ENCODE measurements at places on chromosomes 3 and 15. TPM values are rescaled to one million over a fixed set of nuclear protein-coding genes. Genes with fewer than 3 reads are reported as not detected.

GRCh38 chr3:2153547-2153946, 54.9 kb downstream of the CNTN4 start:
- no peaks in the 10 kb centered on the region for H3K27me3 ChIP-seq
- H3K27ac ChIP-seq: no peak overlapping the region
- DNase-seq: no peak
- no peak overlapping the region for H3K4me3 ChIP-seq

DNA sequence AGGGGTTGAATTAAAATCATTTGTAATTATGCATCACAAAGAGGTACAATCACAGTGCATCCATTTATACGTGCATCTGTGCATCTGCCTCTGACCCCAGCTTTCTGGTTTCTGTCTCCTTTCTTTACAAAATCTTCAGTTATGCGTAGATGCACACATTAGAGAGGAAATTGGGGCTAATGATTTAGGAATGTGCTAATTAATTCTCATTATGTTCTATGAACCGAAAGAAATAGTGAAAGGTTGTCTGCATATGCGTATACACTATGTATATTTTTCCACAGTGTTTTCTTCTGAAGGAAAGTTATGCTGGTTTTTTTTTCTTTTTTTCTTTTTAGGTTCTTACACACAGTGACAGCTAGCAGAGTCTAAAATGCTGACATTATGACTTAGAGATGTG, 71.6 kb downstream of the SAMMSON start:
- H3K36me3 ChIP-seq: no peaks in the 10 kb centered on the region
- no peak overlapping the region for H3K4me3 ChIP-seq
- no peaks in the 10 kb centered on the region for H3K4me1 ChIP-seq
- no peak overlapping the region for H3K27ac ChIP-seq
- peaks cover 37% of the 10 kb centered on the region for H3K27me3 ChIP-seq

DNA sequence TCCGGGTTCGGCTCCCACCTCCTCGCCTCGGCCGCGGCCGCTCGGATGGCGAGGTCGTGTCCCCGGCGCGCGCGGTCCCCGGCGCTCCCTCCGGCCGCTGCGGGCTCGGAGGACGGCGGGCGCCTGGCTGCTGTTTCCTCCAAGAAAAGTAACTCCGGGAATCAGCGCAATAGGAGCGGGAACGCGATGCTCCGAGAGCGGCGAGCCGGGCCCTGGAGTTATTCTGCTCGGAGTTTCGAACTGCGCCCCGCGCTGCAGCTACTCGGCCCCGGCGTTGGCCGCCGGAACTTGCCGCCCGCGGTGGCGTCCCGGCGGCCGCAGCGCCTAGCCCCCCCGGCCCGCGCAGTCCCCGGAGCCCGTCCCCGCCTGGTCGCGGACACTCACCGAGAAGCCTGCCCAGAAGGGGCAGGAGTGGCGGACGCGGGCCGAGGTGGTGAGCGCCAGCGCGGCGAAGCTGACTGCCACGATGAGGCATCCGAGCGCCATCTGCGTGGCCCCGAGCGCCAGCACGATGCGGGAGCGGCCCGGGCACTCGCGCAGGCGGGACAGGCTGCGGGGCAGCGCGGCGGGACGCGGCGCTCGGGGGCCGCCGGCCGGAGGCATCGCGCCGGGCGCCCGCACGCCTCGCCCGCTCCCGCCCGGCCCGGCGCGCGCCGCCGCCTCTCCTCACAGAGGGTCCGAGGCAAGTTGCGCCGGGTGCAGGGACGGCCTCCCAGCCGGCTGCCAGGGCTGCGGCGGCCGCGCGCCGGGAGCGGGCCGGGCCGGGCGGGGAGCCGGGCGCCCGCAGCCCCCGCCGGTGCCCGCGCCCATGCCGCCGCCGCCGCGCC, 251.9 kb downstream of the TJP1 start:
- H3K27me3 ChIP-seq: peaks cover 58% of the 10 kb centered on the region
- H3K36me3 ChIP-seq: no peaks in the 10 kb centered on the region
- DNase-seq: no peak
- H3K4me1 ChIP-seq: no peaks in the 10 kb centered on the region
- H3K27ac ChIP-seq: no peak overlapping the region

DNA sequence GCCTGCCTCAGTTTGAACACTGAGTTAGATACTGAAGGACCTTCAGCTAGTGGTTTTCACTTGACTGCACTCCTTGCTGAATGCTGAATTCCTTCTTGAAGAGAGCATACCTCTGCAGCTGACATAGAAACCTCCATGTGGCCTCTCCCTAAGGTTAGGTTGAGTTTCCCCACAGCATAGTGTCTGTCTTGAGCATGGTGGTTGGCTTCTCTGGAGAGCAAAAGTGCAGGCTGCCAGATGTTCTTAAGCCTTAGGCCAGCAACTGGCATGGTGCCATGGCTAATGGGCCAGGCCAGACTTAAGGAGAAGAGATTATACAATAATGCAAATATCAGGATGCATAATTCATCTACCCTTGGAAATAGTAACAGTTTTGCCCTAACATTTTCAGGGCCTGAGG, 545.6 kb upstream of the ZNF385D start:
- no peak overlapping the region for H3K4me3 ChIP-seq
- DNase-seq: no peak
- H3K4me1 ChIP-seq: no peaks in the 10 kb centered on the region
- no peak overlapping the region for H3K27ac ChIP-seq
- no peaks in the 10 kb centered on the region for H3K36me3 ChIP-seq

The IFT122 gene
- 22.8 TPM for total RNA-seq

- H3K4me1 ChIP-seq: no peaks in the 10 kb centered on the region
- no peak overlapping the region for H3K4me3 ChIP-seq
- no peak for DNase-seq
- H3K27ac ChIP-seq: no peak overlapping the region
Measured at GRCh38 chr3:54822206-54822605, 105.7 kb downstream of the LRTM1 start.

DNA sequence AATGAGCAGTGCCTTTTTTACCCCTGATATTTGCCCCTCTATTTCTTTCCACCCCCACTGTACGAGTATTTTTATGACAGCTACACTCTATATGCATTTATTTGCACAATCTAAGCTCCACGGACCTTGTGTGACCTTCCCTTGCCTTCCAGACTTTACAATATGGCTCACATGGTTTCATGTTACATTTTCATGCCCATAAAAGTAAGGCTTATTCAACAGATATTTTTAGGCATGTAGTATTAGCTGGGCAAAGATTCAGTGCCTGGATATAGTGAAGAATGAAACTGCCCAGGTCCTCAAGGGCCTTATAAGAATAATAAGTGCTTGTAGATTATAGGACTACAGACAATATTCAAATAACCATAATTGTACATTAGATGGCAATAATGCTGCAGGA, 481.9 kb upstream of the CNTN4 start:
- H3K4me1 ChIP-seq: no peaks in the 10 kb centered on the region
- no peaks in the 10 kb centered on the region for H3K27me3 ChIP-seq
- no peak overlapping the region for H3K4me3 ChIP-seq
- H3K27ac ChIP-seq: no peak overlapping the region
- no peaks in the 10 kb centered on the region for H3K36me3 ChIP-seq

GRCh38 chr3:124498891-124499290, 231.4 kb upstream of the UMPS start:
- peaks cover 52% of the 10 kb centered on the region for H3K27me3 ChIP-seq
- H3K4me3 ChIP-seq: no peak overlapping the region
- peaks cover 4% of the 10 kb centered on the region for H3K4me1 ChIP-seq
- no peak for DNase-seq
- H3K27ac ChIP-seq: no peak overlapping the region
- H3K36me3 ChIP-seq: peaks cover 3% of the 10 kb centered on the region

GRCh38 chr3:127735767-127736693, 63.3 kb downstream of the ABTB1 start:
- peaks cover 36% of the 10 kb centered on the region for H3K27me3 ChIP-seq
- H3K27ac ChIP-seq: peak overlapping the region; percentile 21
- H3K4me3 ChIP-seq: no peak overlapping the region

DNA sequence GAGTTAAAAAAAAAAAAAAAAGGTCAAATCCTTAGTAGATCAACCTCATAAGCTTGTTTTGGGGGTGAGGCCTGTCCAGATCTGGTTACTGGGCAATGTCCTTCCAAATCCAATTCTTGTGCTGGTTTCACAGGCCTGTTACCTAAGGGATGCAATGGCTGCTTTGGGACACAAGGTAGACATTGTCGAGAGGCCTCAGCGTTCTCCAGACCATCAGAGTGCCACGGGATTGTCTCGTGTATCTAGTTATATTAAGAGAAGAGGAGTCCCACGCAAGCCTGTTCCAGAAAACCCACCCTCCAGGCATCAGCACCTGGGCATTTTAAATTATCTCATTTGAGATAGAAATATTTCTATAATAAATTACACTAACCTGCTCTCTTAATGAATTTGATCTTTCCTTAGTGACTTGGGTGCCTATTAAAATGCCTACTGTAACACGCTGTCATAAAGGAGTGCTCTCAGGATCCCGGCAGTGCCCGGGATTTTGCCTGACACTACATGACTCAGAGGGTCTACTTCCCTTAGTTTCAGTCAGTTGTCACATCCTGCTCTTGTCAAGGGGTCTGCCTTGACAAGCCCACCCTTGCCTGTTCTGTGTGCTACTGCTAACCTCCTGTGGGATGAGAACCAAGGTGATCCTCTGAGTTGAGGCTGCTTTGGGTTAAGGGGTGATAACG, 116.0 kb downstream of the LIPC start:
- DNase-seq: no peak
- H3K36me3 ChIP-seq: no peaks in the 10 kb centered on the region
- peak overlapping the region; percentile 14 for H3K27ac ChIP-seq
- H3K4me3 ChIP-seq: no peak overlapping the region

The PXK gene
- total RNA-seq: 23.1 TPM

- no peak overlapping the region for H3K27ac ChIP-seq
- no peaks in the 10 kb centered on the region for H3K36me3 ChIP-seq
- no peaks in the 10 kb centered on the region for H3K4me1 ChIP-seq
Measured at GRCh38 chr3:117355566-117355965, 646.0 kb downstream of the TUSC7 start.

The LNP1 gene
- 0.96 TPM for total RNA-seq

GRCh38 chr3:182364723-182365650, 428.3 kb upstream of the ATP11B start:
- H3K36me3 ChIP-seq: no peaks in the 10 kb centered on the region
- no peaks in the 10 kb centered on the region for H3K4me1 ChIP-seq
- H3K4me3 ChIP-seq: no peak overlapping the region

DNA sequence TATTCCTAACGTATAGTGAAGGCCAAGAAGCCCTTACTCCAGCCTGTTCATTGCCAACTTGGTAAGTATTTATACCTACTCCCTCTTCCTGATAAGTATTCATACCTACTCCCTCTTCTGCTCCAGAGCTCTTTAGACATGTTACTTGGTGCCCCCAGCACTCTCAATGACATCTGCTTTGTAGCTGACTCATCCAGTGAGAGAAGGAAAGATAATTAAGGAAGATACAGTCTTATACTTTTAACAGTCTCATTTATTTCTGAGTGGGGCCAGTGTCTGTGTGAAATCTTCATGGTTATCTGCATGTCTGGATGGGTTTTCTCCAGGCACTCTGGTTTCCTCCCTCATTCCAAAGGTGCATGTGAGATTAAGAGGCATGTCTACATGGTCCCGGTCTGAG, 698.7 kb downstream of the FHIT start:
- H3K27me3 ChIP-seq: no peaks in the 10 kb centered on the region
- no peak overlapping the region for H3K4me3 ChIP-seq
- no peaks in the 10 kb centered on the region for H3K36me3 ChIP-seq
- DNase-seq: no peak
- no peak overlapping the region for H3K27ac ChIP-seq

DNA sequence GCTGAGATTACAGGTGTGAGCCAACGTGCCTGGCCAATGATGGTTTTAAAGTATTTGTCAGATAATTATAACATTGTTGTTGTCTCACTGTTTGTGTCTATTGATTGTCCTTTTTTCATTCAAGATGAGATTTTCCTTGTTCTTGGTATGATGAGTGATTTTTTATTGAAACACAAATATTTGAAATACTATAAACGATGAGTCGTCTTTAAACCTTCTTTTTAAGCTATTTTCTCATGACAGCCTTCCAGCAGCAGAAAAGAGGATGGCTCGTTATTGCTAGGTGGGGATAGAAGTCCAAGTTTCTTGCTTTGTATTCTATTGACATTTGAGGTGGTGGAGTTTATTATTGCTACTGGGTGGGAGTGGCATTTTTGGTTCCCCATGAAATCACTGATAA, 61.7 kb upstream of the MDFIC2 start:
- H3K27me3 ChIP-seq: peaks cover 5% of the 10 kb centered on the region
- DNase-seq: no peak
- H3K36me3 ChIP-seq: no peaks in the 10 kb centered on the region
- H3K4me1 ChIP-seq: no peaks in the 10 kb centered on the region
- no peak overlapping the region for H3K4me3 ChIP-seq

- no peaks in the 10 kb centered on the region for H3K36me3 ChIP-seq
- H3K4me3 ChIP-seq: no peak overlapping the region
- no peak for DNase-seq
Measured at GRCh38 chr15:55703873-55704301, 39.1 kb downstream of the PRTG start.

The SPATA12 gene
- not detected for total RNA-seq

- H3K4me3 ChIP-seq: no peak overlapping the region
- DNase-seq: no peak
- peaks cover 15% of the 10 kb centered on the region for H3K27me3 ChIP-seq
- no peaks in the 10 kb centered on the region for H3K36me3 ChIP-seq
- peaks cover 5% of the 10 kb centered on the region for H3K4me1 ChIP-seq
- H3K27ac ChIP-seq: no peak overlapping the region
Measured at GRCh38 chr3:194713299-194714136, 27.8 kb downstream of the FAM43A start.

GRCh38 chr15:27668471-27669220, 430.5 kb downstream of the OCA2 start:
- no peak overlapping the region for H3K4me3 ChIP-seq
- no peaks in the 10 kb centered on the region for H3K27me3 ChIP-seq
- H3K4me1 ChIP-seq: no peaks in the 10 kb centered on the region
- no peak for DNase-seq
- no peak overlapping the region for H3K27ac ChIP-seq

DNA sequence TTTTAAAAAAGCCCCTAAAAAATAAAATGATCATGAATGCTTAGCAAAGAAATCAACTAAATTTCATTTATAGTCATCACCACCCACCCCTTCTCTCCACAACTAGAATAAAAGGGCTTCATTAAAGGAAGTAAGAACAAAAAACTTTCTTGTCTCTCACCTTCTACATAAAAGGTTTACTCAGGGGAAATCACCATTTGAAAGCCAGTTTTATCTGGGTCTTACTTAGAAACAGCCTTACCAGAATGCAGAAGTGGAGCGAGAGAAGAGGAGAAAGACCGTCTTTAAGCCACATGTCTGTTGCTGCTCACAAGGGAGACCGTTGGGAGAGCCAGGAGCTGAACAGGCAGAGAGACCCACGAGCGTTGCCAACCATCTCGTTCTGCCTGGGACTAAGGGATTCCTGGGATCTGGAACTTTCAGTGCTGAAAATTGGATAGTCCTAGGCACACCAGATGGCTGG, 350.1 kb upstream of the PROK2 start:
- H3K36me3 ChIP-seq: no peaks in the 10 kb centered on the region
- DNase-seq: no peak
- H3K4me3 ChIP-seq: no peak overlapping the region
- peaks cover 4% of the 10 kb centered on the region for H3K4me1 ChIP-seq
- no peak overlapping the region for H3K27ac ChIP-seq

The SLC4A7 gene
- 67.3 TPM for total RNA-seq

- peak overlapping the region; percentile 74 for H3K4me3 ChIP-seq
- DNase-seq: no peak
- H3K27ac ChIP-seq: peak overlapping the region; percentile 83
- H3K4me1 ChIP-seq: peaks cover 51% of the 10 kb centered on the region
- no peaks in the 10 kb centered on the region for H3K27me3 ChIP-seq
- peaks cover 16% of the 10 kb centered on the region for H3K36me3 ChIP-seq
Measured at GRCh38 chr3:152328841-152329240, 60.1 kb downstream of the MBNL1 start.

GRCh38 chr15:44729408-44730127, 6.8 kb upstream of the TRIM69 start:
- no peaks in the 10 kb centered on the region for H3K27me3 ChIP-seq
- H3K36me3 ChIP-seq: no peaks in the 10 kb centered on the region
- H3K4me1 ChIP-seq: peaks cover 53% of the 10 kb centered on the region
- H3K4me3 ChIP-seq: peak overlapping the region; percentile 97
- H3K27ac ChIP-seq: peak overlapping the region; percentile 99
